ENCODE measurements at places on chromosomes 12 and 14. TPM values are rescaled to one million over a fixed set of nuclear protein-coding genes. Genes with fewer than 3 reads are reported as not detected.
A peak's percentile ranks its signal among the peaks of the same experiment; 100 is the strongest.

DNA sequence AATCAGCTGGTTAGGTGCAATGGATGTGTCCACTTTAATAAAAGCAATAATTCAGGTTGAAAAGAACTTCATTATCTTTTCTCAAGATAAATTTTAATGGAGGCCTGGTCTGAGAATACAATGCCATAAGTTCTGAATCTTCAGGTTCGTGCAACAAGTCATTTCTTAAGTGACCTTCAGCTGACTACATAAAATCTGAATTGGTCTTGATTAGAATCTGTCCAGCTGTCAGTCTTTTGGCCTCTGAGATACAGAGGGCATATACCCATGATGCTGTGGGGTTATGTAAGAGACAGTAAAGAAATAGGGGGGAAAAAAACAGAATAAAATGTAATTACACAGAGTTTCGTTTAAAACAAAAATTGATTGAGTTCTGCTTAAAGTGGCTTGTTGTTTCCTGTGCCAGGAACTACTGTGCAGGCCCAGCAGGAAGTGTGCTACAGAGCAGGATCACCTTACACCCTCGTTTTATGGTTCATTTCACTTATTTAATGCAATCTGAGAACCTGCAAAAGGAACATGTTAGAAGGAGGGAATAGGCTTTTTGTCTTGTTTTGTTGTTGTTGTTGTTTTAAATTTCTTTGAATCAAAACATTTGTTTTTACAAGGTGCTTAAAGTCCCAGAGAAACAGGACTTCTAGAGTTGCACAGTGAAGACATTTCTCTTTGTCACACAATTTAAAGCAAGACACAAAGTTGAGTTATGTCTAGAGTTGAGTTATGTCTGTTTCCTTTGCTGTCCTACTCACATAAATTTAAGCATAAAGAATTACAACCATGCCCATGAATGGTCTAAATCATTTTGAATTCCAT lies 64.2 kb downstream of the LGR5 start:
- DNase-seq: no peak

DNA sequence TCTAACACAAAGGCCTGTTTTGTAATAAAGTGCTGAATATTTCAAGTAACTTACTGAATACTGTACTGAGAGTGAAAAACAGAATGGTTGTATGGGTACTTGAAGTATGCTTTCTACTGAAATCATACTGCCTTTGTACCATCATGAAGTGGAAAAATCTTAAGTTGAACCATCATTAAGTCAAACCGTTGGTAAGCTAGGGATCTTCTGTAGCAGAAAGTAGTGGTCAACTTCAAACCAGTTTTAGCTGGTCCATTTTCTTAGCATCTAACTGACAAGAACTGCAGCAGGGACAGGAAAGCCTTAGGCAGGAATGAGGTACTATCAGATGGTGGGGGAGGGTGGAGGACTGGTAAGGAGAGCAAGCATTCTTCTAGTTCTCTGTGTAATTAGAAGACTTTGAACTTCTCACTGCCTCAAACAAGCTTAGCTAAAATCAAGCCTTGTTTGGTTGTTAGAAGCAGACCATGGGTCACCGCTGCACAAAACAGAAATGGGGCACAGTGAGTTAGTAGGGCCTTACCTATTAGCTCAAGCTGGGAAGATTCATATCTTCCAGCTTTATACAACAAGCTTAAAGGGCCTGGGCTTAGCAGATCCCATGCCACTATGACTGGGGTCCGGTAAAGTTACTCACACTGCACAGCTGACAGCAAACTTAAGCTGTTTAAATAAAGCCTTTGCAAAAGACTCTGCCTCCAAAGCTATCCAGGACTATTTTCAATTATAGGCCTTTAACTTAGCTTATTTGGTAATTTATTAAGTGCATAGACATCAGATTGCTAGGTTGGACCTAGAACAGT lies 73.8 kb downstream of the ACADS start:
- peak; percentile 63 for DNase-seq

GRCh38 chr14:31934767-31935266 lies 142.3 kb upstream of the ARHGAP5 start:
- DNase-seq: peak; percentile 85

DNA sequence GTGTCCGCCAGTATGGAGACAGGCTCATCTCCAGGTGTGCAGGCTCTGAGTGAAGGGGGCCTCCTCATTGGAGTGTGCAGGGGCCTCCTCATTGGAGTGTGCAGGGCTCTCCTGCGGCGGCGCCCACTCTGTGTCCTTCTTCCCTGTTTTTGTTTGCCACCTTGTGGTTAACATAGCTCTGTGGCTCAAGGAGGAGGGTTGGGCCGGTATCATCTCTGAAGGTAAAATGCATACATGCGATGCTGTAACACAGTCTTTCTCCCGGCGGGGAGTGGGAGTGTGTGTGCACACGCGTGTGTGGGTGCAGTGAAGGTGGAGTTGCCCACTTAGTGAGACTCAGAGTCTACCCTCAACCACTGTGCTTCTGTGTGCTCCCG lies 429.4 kb downstream of the ZFP36L1 start:
- DNase-seq: peak; percentile 76

DNA sequence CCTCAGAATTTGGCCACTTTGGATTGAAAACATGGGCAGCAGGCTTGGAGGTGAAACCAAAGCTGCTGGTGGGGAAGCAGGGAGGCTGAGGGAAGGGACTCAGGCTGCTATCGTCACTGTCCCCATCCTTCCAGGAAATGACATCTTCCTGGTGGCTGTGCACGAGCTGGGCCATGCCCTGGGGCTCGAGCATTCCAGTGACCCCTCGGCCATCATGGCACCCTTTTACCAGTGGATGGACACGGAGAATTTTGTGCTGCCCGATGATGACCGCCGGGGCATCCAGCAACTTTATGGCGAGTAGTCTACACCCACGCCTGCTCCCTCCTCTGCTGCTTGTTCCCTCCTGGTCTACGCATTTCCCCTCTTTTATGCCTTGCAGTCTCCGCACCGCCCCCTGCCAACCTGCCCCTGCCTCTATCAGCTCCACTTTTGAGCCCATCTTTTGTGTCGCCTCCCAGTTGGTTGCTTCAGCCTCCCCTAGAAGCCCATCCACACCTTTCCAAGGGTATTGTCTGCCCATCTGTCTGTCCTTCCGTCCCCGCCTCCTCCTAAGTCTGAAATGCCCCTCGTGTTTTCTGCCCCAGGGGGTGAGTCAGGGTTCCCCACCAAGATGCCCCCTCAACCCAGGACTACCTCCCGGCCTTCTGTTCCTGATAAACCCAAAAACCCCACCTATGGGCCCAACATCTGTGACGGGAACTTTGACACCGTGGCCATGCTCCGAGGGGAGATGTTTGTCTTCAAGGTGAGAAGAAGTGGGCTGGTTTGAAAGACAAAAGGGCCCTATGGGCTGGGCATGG lies 6.9 kb downstream of the MMP14 start:
- no peak for DNase-seq

DNA sequence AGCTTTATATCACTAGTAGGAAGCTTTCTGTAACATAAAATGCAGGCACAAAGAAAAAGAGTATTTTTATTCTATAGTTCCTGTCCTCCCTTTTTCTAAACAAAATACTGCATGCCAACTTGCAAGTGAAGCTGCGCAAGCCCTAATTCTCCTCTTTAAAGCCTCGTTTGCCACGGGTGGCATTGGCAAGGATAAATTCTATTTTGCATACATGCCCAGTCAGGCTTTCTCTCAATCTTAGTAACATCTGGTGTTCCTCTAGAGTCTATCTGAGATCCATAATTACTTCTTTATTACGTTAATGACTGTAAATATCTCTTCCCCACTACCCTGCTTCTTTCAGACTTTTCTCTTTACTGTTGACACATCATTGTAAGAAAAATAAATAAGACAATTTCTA lies 97.1 kb upstream of the DAAM1 start:
- DNase-seq: no peak

DNA sequence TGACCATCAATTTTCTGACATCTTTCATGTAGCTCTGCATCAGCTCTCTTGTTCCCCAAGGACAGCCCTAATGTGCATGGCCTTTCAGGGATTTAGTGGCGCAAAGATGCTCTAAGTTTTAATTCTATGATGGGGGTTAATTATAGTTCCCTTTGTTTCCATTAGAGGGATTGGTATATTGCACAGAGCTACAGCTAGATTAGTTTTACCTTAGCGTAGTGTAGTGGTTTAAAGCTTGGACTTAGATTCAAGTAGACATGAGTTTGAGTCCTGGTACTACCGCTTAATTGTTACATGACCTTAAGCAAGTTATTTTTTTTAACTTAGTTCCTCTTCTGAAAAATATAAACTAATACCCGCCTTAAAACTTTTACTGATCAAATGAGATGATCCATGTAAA lies 247.8 kb upstream of the KRR1 start:
- DNase-seq: no peak

- DNase-seq: no peak
Measured at GRCh38 chr14:58824106-58824505, 186.3 kb downstream of the DACT1 start.

- DNase-seq: no peak
Measured at GRCh38 chr12:88235183-88235833, 93.2 kb downstream of the TMTC3 start.

- DNase-seq: no peak
Measured at GRCh38 chr14:60095781-60096450, 4.2 kb downstream of the PCNX4 start.

- peak; percentile 58 for DNase-seq
Measured at GRCh38 chr14:51704545-51704944, 52.8 kb downstream of the FRMD6 start.

DNA sequence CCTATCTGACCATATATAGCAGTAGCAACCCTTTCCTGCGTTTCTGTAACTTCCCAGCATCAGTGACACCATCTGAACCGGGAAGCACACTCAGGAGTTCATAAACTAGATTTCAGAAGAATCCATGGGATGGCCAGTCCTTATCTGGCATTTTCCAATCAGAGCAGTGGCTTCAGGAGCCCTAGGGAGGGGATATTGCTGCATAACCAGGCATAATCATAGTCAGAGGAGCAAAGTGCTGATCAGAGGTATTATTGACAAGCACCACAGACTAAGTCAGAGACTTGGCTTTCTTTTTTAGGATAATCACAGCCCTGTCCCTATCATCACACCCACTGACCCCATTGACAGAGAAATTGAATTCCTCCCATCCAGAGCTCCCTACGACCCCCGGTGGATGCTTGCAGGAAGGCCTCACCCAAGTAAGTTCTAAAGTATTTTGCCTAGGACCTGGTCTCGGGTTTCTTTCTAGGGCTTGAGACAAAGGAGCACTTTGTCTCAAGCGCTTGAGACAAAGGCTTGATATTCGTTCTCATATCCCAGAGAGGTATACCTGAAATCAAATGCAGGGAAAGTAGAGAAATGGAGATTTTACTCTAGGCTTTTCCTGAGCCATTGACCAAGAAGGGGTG lies 55.1 kb downstream of the FOXN4 start:
- DNase-seq: no peak

DNA sequence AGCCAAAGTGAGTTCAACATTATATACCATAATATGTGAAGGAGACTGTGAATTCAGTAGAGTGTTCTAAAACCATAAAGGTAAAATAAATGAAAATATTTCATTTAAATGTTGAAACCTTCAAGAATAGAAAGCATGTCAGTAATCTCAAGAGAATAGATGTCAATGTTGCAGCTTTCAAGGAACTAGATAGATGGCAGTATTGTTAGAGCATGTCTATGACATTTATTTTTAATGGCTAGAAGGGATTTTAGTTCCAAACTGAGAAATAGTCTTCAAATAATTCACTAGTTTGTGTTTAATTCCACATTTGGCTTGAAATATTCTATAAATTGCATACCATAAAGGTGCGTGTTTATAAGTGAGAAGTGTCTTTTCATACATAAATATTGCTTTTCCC lies 326.5 kb downstream of the FLRT2 start:
- DNase-seq: no peak

RNASE7 gene
- not detected for total RNA-seq

ASIC1 gene
- 4.5 TPM for total RNA-seq

GPR135 gene
- total RNA-seq: 2.4 TPM

TAS2R31 gene
- total RNA-seq: 5.9 TPM

All from endodermal cell (in vitro differentiated cells).